Stimulated activated CD4-positive, alpha-beta T cell treated with anti-CD3 and anti-CD28 coated beads, Interleukin-4, amount 100 ng/mL, for 4 hours (primary cell): ENCODE measurements at places on chromosomes 7 and 10.

DNA sequence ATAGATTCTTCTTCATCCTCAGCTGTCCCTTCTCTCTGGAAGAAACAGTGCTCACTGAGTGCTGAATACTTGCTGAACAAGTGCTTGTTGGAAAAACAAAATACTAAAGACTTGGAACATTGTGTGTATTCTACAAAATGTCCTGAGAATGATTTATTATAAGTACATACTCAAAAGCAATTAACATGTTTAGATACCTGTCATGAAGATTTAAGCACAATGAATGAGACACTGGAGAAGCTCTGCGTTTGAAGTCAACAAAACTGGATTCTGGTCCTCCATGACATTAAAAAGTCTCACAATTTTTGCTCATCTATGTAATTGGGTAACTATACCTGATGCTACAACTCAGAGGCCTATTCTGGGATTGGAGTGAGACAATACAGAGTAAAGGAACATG, 34.8 kb upstream of the LAMB1 start:
- DNase-seq = no peak

DNA sequence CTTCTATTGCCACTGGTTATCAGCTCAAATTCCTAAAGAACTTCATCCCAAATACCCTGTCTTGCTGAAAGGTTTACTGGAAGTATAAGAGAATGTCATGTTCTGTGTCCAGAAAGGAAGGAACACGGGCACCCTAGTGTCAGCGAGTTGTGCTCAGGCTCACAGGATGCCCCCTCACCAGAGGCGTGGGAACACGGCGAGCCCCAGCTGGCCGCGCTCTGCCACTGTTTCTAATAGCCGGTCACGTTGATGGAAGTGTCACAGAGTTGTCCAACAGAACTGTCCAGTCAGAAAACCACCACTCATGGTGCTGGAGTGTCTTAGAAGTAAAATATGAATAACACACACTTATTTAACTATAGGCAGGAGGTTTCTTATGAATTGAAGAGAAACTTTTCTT, 72.8 kb downstream of the FIGNL1 start:
- DNase-seq = no peak

- no peak for DNase-seq
Measured at GRCh38 chr7:43698460-43699255, 30.7 kb downstream of the COA1 start.

DNA sequence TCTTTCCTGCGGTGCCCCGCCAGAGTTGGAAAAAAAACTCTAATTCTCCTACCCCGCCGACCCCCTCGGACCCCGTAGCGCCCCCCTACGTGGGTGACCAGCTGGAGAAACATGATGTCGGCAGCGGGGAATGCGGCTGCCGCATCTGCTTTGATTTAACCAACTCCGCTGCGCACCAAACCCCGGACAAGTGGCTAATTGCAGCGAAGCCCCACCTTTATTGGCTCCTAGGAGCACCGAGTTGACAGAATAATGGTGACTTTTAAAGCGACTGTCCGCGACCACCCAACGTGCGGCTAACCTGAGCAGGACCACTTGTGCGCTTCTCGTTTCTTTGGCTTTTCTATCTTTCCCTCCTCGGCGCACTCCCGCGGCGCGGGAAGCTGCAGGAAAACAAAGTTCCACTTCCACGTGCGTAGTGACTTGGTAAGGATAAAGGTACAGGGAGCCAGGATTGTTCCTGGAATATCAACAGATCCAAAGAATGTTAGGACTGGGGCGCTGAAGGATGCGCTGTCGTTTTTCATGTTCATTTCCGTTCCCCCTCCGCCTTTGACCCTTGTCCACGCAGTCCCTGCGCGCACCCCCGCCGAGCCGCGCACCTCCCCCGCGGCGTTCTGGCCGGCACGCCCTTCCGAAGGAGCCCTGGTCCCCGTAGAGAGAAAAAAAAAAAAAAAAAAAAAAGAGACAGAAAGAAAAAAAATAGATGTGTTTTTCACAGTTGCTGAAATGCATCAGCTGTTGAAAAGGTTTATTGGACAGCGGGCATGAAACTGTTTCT, 1.4 kb downstream of the WNT16 start:
- DNase-seq = no peak

GRCh38 chr10:106043863-106044262, 1120.6 kb downstream of the SORCS1 start:
- DNase-seq = no peak

GRCh38 chr10:87753995-87754866, 63.8 kb downstream of the ATAD1 start:
- DNase-seq = no peak

- no peak for DNase-seq
Measured at GRCh38 chr7:64881461-64882287, 21.4 kb upstream of the ZNF273 start.

DNA sequence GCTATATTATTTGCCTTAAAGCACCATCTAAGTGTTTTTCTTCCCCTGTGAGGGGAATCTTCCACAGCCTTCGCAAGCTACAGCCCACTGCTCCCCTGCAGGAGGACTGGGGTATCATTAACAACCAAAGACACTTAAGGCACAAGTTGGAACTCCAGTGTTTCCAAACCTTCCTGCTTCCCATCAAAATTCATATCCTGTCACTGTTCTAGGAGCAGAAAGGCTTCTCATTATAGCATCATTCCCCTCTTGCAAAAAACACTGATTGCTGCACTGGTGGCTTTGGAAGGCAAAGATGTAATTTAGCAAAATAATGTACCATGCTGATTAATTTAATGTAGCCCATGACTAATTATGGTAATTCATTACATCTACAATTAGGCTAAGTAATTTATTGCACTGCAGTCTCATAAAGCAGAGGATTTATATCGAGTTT, 207.2 kb downstream of the SKAP2 start:
- DNase-seq = no peak

GRCh38 chr7:5624386-5625365, 156.8 kb downstream of the RNF216 start:
- no peak for DNase-seq

- no peak for DNase-seq
Measured at GRCh38 chr10:110706690-110707098, 62.6 kb downstream of the RBM20 start.

DNA sequence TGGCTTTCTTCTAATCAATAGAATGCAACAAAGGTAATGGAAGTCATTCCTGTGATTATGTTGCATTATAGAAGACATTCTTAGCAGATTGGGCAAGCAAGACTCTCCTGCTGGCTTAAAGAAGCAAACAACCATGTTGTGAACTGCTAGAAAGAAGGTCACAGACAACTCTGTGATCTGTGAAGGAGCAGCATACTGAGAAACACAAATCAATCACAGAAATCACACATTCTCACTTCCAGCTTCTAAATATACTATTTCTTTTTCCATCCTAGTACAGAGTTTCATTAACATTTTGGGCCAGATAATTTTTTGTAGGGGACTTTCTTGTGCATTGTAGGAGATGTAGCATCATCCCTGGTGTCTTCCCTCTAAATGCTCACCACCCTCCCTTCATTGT, 28.0 kb upstream of the PALS2 start:
- DNase-seq = no peak

- DNase-seq = no peak
Measured at GRCh38 chr10:77163670-77164348, 473.8 kb downstream of the KCNMA1 start.

- DNase-seq = no peak
Measured at GRCh38 chr7:50508471-50508943, 56.7 kb downstream of the DDC start.

GRCh38 chr10:10849306-10849705, 168.4 kb upstream of the CELF2 start:
- DNase-seq = no peak

DNA sequence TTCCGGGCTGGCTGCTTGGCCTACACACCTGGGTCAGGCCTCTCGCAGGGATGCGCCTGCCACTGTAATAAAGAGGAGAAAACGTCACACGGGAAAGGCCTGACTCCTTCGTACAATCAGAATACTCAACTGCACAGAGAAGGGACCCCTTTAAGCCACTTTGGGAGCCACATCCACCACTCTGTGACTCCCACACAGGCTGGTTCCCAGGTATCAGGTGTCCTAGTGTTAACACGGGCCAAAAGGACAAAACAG, 5.8 kb upstream of the ZNF736 start:
- DNase-seq = no peak

- DNase-seq = no peak
Measured at GRCh38 chr10:14450041-14450491, 119.3 kb upstream of the FRMD4A start.

- DNase-seq = no peak
Measured at GRCh38 chr10:7756360-7756992, 31.3 kb downstream of the KIN start.

- no peak for DNase-seq
Measured at GRCh38 chr7:20152511-20152910, 64.7 kb downstream of the MACC1 start.

DNA sequence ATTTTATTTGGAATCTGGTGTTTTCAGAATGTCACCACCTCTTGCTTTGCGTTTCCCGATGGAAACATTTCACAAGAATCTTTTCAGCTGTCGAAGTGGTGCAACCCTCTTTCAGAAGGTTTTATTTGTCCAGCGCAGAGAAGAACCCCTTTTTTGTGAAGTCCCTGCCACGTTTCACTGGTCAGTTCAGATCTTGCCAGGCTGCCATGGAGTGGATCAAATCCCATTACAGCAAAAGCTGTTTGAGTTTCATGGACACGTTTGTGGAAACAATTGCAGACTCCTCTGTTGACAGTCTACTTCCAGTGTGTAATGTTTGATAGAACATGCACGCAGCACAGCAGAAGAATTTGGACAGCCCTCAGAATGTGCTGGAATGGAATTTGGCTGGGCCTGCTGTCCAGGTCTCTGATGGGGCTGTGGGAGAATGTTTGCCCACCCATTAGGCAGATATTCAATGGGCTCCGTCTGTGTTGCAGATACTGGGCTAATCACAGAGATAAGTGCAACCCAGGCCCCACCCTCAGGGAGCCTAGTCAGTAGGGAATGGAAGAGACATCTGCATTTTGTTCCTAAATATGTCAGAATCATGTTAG, 143.2 kb downstream of the GRK5 start:
- no peak for DNase-seq

- DNase-seq = no peak
Measured at GRCh38 chr7:136953386-136953785, 84.9 kb downstream of the CHRM2 start.

DNA sequence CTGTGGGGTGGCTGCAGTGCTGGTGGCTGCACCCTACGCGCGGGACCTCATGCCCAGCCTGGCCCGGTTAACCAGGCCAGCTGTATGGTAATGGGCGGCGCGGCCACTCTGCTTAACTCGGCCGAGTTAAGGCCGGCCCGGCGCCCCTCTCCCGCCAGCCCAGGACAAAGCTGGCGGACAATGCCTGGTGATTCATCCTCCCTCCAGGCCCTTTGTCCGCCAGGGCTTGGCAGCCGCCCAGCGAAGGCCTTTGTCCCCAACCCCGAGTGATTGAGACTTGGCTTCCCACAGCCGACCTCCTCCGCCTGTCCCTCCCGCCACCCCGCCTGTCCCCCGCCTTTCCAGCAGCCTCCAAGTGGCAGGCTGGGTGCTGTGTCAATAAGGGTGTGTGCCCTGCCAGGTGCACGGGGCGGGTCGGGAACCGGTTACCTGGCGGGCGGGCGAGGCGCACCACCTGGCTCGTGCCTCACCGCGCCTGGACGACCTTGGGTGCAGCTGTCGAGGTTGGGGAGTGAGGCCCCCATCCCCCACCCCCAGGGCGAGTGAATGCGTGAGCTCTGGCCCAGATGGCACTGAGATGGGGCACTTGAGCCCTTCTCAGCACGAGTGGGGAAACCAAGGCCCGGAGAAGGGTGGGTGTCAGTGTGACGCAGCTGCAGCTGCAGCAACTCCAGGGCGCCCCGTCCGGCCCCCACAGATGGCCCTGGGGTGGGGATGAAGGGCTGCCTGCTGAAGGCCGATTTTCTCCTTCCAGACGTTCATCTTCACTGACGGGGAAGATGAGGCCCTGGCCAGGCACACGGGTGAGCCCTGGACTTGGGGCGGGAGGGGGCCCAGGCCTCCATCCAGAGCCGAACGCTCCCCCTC, 4.6 kb downstream of the LFNG start:
- no peak for DNase-seq

DNA sequence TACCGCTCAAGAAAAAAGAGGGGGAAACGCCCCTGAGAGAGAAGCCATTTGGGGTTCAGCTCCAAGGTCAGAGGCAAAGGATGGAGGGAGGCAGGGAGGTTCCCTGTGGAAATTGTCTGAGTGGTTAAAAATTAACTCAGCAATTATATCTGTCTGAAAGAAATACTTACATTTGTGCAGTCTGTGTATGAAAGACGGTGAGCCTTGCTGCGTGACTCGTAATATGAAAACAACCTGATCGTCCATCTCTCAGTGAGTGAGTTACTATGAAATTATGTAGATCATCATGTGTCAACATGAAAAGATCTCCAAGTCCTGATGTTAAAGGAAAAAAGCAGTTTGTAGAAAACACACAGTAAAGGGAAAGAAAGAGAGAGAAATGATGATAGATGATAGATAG, 67.2 kb upstream of the FAM204A start:
- no peak for DNase-seq
